Heart left ventricle (tissue), 16 donors: ENCODE measurements at places on chromosomes 12 and 14.

DNA sequence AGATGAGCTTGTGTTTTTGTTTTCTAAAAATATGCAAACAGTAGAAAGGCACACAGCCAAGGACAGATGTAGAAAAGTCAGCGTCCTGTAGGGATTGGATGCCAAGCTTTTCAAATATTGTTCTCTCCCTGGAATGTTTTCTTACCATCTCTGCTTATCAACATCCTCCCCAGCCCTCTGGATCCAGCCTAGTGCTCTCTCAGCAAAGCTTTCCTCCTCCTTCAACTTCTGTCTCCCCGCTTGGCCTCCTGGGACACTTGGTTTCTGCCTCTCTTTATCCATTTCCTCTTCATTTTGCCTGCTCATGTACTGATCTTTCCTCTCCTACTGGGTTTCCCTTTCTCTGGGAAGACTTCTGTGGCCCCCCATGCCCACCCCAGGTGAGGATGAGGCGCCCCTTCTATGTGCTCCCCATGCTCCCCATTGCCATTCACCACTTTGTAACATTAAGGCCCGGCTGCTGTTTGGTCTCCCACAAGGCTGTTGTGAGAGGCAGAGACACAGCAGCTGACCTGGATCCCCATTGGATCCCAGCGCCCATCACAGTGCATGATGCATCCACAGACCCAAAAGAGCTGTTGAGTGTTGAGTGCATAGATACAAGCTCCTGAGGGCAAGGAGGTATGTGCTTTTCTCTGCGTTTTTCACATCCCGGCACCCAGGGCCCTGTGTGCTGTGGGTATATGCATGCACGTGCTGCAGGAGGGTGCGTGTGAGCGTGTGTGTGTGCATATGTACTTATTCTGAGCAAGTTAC is 38.2 kb downstream of the EVL start:
- peak overlapping the region; percentile 75 for H3K27ac ChIP-seq
- peaks cover 3% of the 10 kb centered on the region for H3K36me3 ChIP-seq
- no peak overlapping the region for H3K4me3 ChIP-seq
- no peaks in the 10 kb centered on the region for H3K27me3 ChIP-seq

DNA sequence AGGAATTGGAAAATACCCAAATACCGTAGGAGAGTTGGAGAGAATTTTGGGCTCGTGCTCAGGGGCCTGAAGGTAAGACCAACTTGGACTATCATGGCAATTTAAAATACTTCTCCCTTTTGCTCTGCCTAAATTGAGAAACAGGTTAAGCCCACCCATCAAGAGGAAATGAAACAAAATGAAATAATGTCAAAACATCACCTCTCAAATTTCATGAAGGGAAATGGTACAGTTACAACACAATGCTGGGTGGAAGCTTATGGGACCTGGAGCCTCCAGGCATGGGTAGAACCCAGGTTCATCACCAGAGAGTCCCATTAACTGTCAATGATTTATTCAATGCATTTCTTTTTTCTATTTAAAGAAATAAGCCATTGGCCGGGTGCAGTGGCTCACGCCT is 33.7 kb downstream of the FOS start:
- H3K4me3 ChIP-seq, result no peak overlapping the region
- H3K4me1 ChIP-seq, result peaks cover 32% of the 10 kb centered on the region
- H3K27me3 ChIP-seq, result no peaks in the 10 kb centered on the region
- DNase-seq, result no peak
- H3K36me3 ChIP-seq, result no peaks in the 10 kb centered on the region

DNA sequence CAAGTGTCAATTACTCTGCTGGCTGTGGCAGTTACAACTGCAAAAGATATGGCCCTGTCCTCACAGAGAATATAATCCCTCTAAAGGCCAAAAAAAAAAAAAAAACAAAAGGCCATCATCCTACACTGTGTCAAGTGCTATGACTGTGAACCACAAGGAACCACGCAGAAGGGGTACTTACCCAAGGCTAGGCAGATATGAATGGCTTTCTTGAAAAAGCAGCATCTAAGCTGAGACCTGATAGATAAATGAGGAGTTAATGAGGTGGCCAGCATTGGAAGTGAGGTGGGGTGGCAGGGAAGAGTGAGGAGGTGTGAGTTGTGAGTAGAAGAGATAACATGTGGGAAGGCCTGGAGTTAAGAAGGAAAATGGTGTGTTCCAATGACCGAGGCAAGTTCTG is 16.4 kb upstream of the IL22 start:
- H3K4me1 ChIP-seq, result no peaks in the 10 kb centered on the region
- H3K27me3 ChIP-seq, result no peaks in the 10 kb centered on the region
- no peak for DNase-seq

- DNase-seq, result no peak
- H3K27ac ChIP-seq, result no peak overlapping the region
- H3K27me3 ChIP-seq, result no peaks in the 10 kb centered on the region
- H3K4me3 ChIP-seq, result no peak overlapping the region
- no peaks in the 10 kb centered on the region for H3K36me3 ChIP-seq
Measured at GRCh38 chr12:89733579-89734201, 25.1 kb upstream of the ATP2B1 start.

DNA sequence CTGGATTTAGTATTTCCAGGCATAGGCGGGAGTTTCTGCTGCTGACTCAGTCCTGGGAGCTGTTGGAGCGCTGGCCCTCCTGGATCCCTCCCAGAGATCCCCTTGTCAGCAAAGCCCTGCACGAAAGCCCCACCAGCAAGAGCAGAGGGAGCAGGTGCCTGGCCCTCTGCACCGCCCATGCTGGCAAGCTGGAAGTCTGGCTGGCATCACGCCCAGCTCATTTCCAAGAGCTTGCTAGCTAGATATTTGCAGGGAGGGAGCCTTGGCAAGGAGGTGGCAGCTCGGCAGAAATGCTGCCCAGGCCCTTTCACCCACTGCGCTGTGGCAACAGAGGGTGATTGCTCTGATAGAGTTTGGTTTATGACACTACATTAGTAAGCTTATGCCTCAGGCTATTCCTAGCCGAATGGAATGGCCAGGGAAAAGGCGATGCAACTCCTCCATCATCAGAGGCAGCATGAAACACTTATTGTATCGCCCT is 193.9 kb downstream of the EMP1 start:
- H3K4me1 ChIP-seq, result no peaks in the 10 kb centered on the region
- H3K36me3 ChIP-seq, result no peaks in the 10 kb centered on the region
- H3K27ac ChIP-seq, result no peak overlapping the region
- H3K4me3 ChIP-seq, result no peak overlapping the region
- DNase-seq, result peak; percentile 91

GRCh38 chr12:93121729-93122488 is 192.8 kb upstream of the EEA1 start:
- H3K27me3 ChIP-seq, result no peaks in the 10 kb centered on the region
- H3K4me3 ChIP-seq, result no peak overlapping the region
- no peaks in the 10 kb centered on the region for H3K36me3 ChIP-seq
- no peak for DNase-seq

GRCh38 chr12:22628228-22628627 is 3.3 kb downstream of the ETNK1 start:
- peaks cover 23% of the 10 kb centered on the region for H3K4me1 ChIP-seq
- no peak for DNase-seq
- H3K27me3 ChIP-seq, result no peaks in the 10 kb centered on the region
- peak overlapping the region; percentile 89 for H3K4me3 ChIP-seq
- H3K27ac ChIP-seq, result no peak overlapping the region

DNA sequence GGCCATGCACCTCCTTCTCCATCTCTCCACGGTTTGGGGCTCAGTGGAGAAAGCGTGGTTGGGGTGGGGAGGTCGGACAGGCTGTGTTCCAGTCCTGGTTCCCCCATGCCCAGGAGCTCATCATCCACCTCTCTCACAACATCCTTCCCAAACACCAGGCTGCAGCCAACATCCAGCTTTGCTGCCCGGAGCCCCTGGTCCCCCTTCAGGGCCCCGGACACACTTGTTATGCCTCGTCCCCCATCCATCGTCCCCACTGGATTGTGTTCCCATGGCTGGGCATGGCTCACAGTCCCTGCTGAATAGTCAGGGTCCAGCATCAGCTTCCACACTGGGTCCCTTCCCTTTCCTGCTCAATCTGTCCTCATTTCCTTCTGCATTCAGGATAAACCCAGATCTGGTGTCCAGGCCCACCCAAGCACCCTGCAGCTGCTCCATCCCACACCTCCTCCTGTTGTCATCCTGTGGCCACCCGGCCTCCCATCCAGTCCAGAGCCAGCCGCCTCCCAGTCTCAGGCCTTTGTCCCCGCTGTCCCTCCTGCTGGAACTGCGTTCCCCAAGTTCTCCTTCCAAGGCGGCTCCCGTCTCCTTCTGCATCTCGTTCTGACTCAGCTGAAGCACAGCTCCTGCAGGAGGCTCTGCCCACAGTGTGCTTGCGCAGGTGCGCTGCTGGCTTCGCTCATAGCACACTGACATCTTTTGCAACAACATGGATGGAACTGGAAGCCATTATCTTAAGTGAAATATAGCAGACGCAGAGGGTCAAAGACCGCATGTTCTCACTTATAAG is 211.4 kb upstream of the RTL1 start:
- no peak overlapping the region for H3K27ac ChIP-seq
- no peaks in the 10 kb centered on the region for H3K27me3 ChIP-seq
- H3K4me1 ChIP-seq, result peaks cover 10% of the 10 kb centered on the region
- H3K4me3 ChIP-seq, result no peak overlapping the region
- DNase-seq, result peak; percentile 51
- no peaks in the 10 kb centered on the region for H3K36me3 ChIP-seq

- DNase-seq, result no peak
- H3K4me3 ChIP-seq, result no peak overlapping the region
- peaks cover 31% of the 10 kb centered on the region for H3K4me1 ChIP-seq
- no peaks in the 10 kb centered on the region for H3K36me3 ChIP-seq
- no peaks in the 10 kb centered on the region for H3K27me3 ChIP-seq
- no peak overlapping the region for H3K27ac ChIP-seq
Measured at GRCh38 chr12:104738331-104738730, 219.8 kb downstream of the SLC41A2 start.

GRCh38 chr12:93638095-93638494 is 39.1 kb upstream of the CRADD start:
- no peak overlapping the region for H3K4me3 ChIP-seq
- no peaks in the 10 kb centered on the region for H3K4me1 ChIP-seq
- no peak overlapping the region for H3K27ac ChIP-seq
- H3K36me3 ChIP-seq, result no peaks in the 10 kb centered on the region
- DNase-seq, result no peak

- H3K27me3 ChIP-seq, result no peaks in the 10 kb centered on the region
- no peak overlapping the region for H3K27ac ChIP-seq
- DNase-seq, result no peak
- H3K36me3 ChIP-seq, result no peaks in the 10 kb centered on the region
- no peak overlapping the region for H3K4me3 ChIP-seq
Measured at GRCh38 chr14:104813286-104813685, 12.4 kb downstream of the ZBTB42 start.

DNA sequence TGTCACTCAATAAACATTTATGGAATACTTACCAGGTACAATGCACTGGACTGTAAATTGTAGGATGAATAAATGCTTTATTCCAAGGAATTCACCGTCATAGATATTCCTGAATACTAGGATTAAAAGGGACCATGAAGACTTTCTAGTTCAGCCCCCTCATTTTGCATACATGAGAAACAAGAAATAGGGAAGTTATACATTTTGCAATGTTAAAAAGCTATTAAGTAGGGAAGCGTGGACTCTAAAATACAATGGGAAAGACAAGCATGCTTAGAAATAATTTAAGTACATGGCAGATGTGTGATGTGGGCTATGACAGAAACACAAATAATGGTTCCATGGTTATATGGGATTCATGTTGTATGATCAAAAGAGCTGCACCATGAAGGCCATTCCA is 89.4 kb upstream of the SYT10 start:
- no peaks in the 10 kb centered on the region for H3K27me3 ChIP-seq
- H3K4me3 ChIP-seq, result no peak overlapping the region
- H3K27ac ChIP-seq, result no peak overlapping the region
- DNase-seq, result no peak
